ENCODE measurements at places on chromosomes 3 and 15.

- DNase-seq, result no peak
Measured at GRCh38 chr15:100918690-100919480, at the start of gene LRRK1. TSS of gene LRRK1 (plus strand) at chr15:100919357. CDS start at chr15:100924633, 5,276 bp downstream.

GRCh38 chr15:96181873-96182301 lies 148.6 kb upstream of the NR2F2 start:
- DNase-seq, result no peak

GRCh38 chr3:52798978-52799476 lies 4.4 kb downstream of the ITIH3 start:
- DNase-seq, result peak; percentile 63

GRCh38 chr3:76040946-76041345 lies 255.6 kb upstream of the ZNF717 start:
- DNase-seq, result no peak

Measured in SK-MEL-5 (cell line).